Activated T-helper 17 cell treated with anti-CD3 and anti-CD28 coated beads, Interleukin-2, amount 50 U/mL, for 72 hours (primary cell): ENCODE measurements at places on chromosomes 16 and 17. TPM values are rescaled to one million over a fixed set of nuclear protein-coding genes. Genes with fewer than 3 reads are reported as not detected.

DNA sequence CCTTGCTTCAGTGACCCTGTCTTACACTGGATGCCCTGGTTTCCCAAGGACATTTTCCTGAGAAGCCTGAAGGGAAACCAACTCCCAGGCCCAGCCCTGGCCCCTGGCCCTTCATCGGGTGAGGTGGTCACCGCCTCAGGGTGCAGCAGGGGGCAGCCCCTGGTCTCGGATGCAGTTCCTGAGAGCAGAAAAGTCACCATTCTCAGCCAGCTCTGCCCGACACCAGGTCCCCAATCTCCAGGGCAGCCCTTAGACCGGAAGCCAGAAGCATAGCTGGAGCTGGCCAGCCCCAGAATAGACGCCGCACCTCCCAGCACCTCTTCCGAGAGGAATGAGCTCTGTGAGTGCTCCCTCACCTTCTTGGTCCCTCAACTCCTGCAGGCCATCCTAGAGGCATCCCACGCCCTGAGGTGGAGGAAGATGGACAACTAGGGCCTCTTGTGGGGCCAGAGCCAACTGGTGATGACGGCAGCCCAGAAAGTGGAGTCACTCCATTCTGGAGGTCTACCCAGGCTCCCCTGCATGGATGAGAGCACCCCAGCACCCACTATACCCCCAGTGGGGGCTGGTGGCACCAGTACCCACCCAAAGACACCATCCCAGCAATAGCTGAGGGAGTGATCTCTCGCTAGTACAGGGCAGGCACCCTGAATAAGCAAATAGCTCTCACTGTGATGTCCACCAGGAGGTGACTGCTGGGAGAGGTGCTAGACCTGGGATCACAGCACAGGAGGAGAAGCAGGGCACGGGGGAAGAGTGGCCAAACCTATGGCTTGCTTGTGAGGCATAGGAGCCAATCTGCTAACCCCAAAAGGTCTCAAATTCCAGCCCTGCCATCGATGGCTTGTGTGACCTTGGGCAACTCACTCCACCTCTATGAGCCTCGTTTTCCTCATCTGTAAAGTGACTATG lies 56.2 kb downstream of the TK2 start:
- ATAC-seq = no peak

DNA sequence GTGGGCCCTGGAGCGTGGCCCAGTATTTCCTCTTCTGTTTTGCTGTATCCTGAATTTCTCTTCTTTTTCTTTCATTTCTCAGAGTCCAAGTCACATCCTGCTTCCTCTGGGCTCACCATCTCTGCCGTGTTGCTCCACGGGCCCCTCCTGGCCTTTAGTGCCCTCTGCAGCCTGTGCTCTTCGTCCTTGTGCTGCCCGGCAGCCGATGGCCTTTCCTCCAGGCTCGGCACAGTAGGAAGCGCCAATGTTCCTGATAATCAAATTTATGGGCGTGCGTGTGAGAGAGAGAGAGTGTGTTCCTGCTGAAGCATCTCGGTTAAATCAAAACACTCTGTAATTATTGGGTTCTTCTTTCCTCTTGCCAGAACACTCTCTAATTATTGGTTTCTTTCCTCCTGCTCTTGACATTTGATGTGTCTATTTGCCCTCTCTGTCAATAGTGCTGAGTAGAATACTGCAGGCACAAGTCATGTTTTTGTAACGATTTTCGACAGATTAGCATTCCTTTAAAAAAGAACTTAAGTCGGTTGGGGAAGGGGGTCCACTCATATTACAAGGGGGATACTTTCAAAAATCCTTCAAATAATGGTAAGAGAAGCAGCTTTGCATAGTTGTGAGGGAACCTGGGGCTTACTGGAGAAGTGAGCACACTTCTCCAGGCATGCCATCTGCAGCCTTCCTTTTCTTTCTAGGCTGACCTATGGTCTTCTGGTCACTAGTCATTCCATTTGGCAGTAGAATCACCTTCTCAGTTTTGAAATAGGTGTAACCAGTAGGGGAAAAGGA lies 126.6 kb downstream of the RPTOR start:
- ATAC-seq = no peak

- no peak for ATAC-seq
Measured at GRCh38 chr17:61663310-61663709, 72.3 kb upstream of the NACA2 start.

GRCh38 chr17:65587534-65588180 lies 26.2 kb upstream of the AXIN2 start:
- no peak for ATAC-seq

DNA sequence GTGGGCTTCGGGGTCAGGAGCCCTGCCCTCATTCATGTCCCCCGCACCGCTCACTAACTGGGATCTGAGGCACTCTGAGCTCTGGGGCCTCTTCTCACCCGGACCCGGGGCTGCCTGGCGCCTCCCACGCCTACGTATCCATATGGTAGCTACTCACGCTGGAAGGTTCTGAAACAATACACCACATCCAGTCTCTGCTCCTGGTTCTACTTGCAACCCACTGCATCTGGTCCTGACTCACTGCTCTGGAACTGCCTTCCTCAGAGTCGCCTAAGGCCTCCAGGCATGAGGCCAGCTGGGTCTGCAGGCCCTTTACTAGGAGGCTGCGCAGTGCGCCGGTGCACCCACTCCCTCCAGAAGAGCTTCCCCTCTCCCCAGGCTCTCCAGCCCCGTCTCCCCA lies 18.1 kb downstream of the USP36 start:
- ATAC-seq = no peak

DNA sequence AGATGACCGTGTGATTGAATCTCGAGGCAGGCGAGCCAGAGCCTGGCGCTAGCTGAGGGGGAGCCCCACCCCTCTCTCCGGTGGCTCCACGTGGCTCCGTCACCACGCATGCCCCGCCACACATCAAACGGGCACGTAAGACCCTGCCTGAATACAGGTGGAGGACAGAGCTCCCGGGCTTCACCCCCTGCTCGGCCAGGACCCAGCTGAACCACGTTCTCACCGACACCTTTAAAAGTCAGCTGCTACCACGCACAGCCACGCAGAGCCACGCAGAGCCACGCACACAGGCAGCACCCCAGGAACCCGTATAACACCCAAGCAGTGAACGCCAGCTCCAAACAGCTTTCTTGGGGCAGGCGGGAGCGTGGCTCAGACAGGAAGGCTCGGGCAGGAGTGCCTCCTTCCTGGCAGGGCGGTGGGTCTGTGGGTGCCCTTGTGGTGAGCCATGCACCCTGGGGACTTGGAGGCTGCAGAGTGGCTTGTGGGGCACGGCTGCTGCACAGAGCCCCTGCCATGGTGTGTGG lies 4.4 kb downstream of the TMEM204 start:
- ATAC-seq = no peak

DNA sequence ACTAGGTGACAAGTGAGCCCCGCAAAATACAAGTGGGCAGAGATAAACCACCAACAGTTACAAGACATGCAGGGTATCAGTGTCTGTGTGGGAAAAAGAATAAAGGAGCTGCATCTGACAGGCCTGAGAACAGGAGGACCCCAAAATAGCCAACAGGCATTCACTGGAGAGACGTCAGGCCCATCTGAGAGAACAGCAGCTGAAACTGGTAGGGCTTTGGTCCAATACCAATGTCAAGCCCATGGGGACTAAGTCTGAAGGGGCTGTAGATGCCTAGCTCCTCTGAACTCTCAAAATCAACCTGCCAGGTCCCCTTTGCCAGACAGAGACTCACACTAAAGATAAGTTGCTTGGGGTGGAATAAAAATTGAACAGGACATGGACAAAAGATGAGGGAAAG lies 30.5 kb upstream of the TANC2 start:
- no peak for ATAC-seq

GRCh38 chr17:18185832-18186626 lies 2.4 kb downstream of the ALKBH5 start:
- ATAC-seq = no peak

DNA sequence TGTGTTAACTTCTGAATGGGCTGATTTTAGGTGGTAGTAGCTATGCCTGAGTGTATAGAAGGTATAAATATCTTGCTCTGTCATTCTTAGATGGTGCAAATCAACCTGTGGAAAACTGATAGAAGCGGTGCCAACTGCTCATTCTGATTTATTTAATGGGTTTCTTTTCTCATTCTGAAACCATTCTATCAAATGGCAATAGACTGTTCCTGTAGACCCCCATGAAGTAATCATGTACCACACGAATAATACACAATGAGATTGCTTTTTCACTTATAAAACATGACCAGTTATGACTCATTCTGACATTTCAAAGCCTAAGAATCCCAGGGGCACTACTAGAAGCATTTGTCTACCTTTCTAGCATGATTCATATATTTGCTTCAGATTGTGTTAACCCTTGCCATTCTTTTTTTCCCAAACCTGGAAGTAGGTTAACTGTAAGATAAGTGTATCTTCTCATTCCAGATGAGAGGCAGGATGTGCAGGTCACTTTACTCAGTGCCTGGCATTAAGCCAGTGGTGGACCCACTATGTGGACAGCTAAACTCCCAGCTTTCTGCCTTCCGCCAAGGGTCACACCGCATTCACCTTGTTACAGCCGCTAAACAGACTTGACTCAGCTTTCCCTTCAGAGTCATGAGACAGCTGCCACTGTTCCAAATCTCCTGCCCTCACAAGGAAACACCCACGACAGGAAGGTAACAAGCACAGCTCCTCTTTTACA lies 16.4 kb upstream of the SLC16A11 start:
- ATAC-seq = peak; percentile 90

GRCh38 chr17:2211661-2212399 lies 91.8 kb downstream of the SMG6 start:
- no peak for ATAC-seq

DNA sequence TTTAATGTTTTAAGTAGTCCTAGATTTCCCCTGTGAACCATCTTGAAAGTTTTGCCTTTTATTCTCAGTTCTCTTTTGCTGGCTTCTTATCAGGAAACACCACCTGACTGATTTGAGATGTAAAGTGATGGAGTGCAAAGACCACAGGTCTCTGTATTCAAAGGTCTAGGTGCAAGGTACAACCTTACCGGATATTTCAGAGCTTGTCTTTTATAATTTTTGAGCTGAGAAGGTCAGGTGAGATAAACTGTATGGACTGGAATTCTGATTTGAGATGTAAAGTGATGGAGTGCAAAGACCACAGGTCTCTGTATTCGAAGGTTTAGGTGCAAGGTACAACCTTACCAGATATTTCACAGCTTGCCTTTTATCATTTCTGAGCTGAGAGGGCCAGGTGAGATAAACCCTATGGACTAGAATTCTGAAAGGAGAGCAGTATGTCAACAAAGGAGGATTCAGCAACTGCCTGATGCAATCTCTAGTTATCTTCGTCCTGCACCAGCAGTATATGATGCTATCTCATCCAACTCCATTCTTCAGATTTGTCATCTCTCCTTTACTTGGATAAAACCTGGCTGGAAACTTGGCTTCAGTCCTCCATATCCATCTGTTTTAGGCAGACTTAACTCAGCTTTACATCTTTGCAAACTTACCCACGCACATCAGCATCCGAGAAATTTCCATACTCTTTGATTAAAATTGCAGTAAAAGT lies 64.3 kb downstream of the CENPV start:
- no peak for ATAC-seq

DNA sequence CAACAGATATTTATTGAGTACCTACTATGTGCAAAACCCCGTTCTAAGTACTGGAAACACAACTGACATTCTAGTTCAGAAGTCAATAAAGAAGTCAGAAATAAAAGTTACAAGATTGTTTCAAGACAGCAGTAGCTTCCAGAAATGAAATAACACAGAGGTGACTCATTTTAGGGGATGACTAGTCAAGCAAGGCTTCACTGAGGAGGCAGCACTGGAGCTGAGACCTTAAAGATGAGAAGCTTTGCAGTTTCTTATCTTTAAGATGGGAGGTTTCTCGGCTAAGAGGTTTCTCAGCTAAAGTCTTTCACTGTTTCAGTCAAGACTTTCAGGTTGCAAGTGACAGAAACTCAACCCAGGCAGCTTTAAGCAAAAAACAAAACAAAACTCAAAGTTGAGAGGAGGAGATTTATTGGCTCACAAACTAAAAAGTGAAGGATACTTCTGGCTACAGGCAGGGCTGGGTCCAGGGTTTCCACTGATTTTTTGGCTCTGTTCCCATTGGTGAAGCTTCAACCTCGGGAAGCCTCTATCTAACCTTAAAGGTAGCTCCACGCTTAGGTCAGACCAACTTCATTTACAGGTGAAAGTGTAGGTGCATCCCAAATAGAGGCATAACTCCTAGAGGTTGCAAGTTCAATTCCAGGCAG lies 7.4 kb upstream of the MMP2 start:
- ATAC-seq = peak; percentile 94

DNA sequence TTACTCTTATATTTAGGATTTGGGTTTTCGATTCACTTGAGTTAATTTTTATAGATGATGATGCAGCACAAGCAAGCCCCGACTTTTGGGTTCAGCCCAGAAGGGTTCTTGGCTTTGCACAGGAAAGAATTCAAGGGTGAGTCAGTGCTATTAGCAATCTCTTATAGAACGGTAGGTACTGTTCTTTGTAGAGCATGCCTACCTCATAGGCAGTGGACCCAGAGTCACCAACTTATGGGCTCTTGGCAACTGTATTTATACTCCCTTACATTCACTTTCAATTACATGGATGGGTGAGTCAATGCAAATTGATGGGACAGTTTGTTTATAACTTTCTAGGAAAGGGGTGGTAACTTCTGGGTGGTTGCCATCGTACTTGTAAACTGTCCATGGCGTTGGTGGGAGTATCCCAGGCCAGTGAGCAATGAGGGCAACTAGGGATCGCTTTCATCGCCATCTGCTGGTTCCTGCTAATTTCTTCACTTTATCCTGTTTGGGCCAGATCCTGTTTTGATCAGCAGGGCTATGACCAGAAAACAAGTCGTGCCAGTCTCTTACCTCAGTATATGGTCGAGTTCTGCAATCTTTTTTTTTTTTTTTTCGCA lies 362.6 kb downstream of the CNTNAP4 start:
- no peak for ATAC-seq

DNA sequence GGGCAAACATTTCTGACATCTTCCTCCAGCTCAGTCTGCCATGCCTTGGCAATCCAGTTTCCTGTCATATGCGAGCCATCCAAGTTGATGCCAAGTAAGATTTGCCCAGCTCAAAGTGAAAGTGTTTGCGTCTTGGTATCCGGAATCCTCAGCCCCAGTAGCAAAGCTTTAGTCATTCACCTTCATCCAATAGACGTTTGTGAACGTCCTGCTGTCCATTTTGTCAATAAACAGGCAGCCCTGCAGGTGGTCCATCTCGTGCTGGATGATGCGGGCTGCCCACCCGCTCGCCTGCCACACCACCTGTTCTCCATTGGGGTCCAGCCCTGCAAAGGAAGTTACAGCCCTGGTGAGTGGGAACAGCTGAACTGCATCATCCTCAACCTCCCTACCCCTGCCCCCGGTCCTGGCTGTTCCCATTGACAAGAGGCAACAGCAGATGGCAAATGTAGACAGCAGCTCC lies 1.5 kb downstream of the PDF start:
- peak; percentile 8 for ATAC-seq

- ATAC-seq = peak; percentile 35
Measured at GRCh38 chr17:5122586-5123342, 6.9 kb downstream of the USP6 start.

CHST4 gene
- not detected for total RNA-seq

FN3KRP gene
- total RNA-seq = 47.4 TPM

HCRT gene
- total RNA-seq = not detected

SRL gene
- total RNA-seq = not detected

NPIPA2 gene
- 2.4 TPM for total RNA-seq

NPIPA7 gene
- 5.3 TPM for total RNA-seq

CCDC78 gene
- total RNA-seq = 4.3 TPM

SPATA2L gene
- total RNA-seq = 5.0 TPM

GP2 gene
- total RNA-seq = not detected

MLYCD gene
- 4.3 TPM for total RNA-seq

HBA2 gene
- total RNA-seq = not detected
